ENCODE measurements at places on chromosomes 4 and X. TPM values are rescaled to one million over a fixed set of nuclear protein-coding genes. Genes with fewer than 3 reads are reported as not detected.

The HTRA3 gene
- 2.4 TPM for total RNA-seq

The CTSO gene
- total RNA-seq, result 7.1 TPM

The GAGE12H gene
- not detected for total RNA-seq

The FRMPD3 gene
- 10.5 TPM for total RNA-seq

The MAGED4B gene
- 71.2 TPM for total RNA-seq

The P2RY8 gene
- total RNA-seq, result 0.09 TPM

The JCHAIN gene
- 3.6 TPM for total RNA-seq

The KLF8 gene
- total RNA-seq, result 18.4 TPM

The CFAP47 gene
- 6.8 TPM for total RNA-seq

The ODAPH gene
- total RNA-seq, result not detected

The BMP3 gene
- total RNA-seq, result 1.9 TPM

The LDOC1 gene
- total RNA-seq, result 10.6 TPM

The ERCC6L gene
- 1.7 TPM for total RNA-seq

The CHRDL1 gene
- total RNA-seq, result 24.4 TPM

The S100G gene
- not detected for total RNA-seq

The C4orf51 gene
- not detected for total RNA-seq

The NIPAL1 gene
- total RNA-seq, result 3.9 TPM

The FRG2 gene
- total RNA-seq, result not detected

The GAGE12E gene
- not detected for total RNA-seq

The RASL11B gene
- total RNA-seq, result 6.0 TPM

The ASB11 gene
- total RNA-seq, result not detected

The CENPI gene
- 14.4 TPM for total RNA-seq

The TRIML2 gene
- not detected for total RNA-seq

The PTPN13 gene
- 57.8 TPM for total RNA-seq

The PCDH11X gene
- total RNA-seq, result 37.2 TPM

The CLTRN gene
- 0.18 TPM for total RNA-seq

The PNMA6A gene
- total RNA-seq, result 8.2 TPM

The ADH6 gene
- total RNA-seq, result not detected

The ANXA10 gene
- not detected for total RNA-seq

The UGT2A1 gene
- not detected for total RNA-seq

The HPGDS gene
- 3.6 TPM for total RNA-seq

The SLITRK4 gene
- 24.3 TPM for total RNA-seq

The PPP1R2C gene
- total RNA-seq, result not detected

The OCIAD2 gene
- 19.9 TPM for total RNA-seq

The ARSJ gene
- 0.64 TPM for total RNA-seq

The PABPC4L gene
- 3.7 TPM for total RNA-seq

The POF1B gene
- total RNA-seq, result 0.09 TPM

The DCUN1D4 gene
- total RNA-seq, result 91.0 TPM

The SATL1 gene
- total RNA-seq, result 2.6 TPM

The ZMAT1 gene
- 18.2 TPM for total RNA-seq

The RTL9 gene
- total RNA-seq, result 0.82 TPM

The MTMR8 gene
- 6.4 TPM for total RNA-seq

The ARMCX2 gene
- total RNA-seq, result 35.0 TPM

The NXF2 gene
- not detected for total RNA-seq

The CCDC110 gene
- 5.1 TPM for total RNA-seq

The GLUD2 gene
- 5.6 TPM for total RNA-seq

The MAGEC2 gene
- total RNA-seq, result not detected

The ZDHHC15 gene
- 10.4 TPM for total RNA-seq

The P2RY4 gene
- total RNA-seq, result 0.54 TPM

The SNX25 gene
- total RNA-seq, result 27.7 TPM

The PASD1 gene
- not detected for total RNA-seq

The TCEAL2 gene
- 16.1 TPM for total RNA-seq

The RGN gene
- total RNA-seq, result 7.0 TPM

Data from cerebellum (tissue), 4 donors.